Amniotic stem cell (primary cell): ENCODE measurements at places on chromosomes 16 and 17.

- no peak for DNase-seq
Observed at GRCh38 chr16:46747777-46748651, at the start of gene MYLK3. Gene MYLK3, minus strand, starts transcription at chr16:46748344. Its CDS starts 151 bp downstream, at chr16:46748193.

DNA sequence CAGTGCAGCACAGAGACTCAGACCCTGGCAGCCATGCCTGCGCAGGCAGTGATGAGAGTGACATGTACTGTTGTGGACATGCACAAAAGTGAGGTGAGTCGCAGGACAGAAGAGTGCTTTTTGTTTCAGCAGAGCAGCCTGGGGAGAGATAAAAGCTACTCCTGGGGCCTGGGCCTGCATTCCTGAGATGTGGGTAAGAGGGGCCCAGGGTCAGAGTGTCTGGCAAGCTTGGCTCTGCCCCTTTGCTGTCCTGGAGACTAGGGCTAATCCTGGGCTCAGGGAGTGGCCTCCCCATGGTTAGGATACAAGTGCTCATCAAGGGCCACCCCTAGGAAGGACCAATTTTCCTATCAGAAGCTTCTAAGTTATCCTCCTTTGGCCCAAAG lies 4.8 kb upstream of the ERBB2 start:
- DNase-seq: no peak

DNA sequence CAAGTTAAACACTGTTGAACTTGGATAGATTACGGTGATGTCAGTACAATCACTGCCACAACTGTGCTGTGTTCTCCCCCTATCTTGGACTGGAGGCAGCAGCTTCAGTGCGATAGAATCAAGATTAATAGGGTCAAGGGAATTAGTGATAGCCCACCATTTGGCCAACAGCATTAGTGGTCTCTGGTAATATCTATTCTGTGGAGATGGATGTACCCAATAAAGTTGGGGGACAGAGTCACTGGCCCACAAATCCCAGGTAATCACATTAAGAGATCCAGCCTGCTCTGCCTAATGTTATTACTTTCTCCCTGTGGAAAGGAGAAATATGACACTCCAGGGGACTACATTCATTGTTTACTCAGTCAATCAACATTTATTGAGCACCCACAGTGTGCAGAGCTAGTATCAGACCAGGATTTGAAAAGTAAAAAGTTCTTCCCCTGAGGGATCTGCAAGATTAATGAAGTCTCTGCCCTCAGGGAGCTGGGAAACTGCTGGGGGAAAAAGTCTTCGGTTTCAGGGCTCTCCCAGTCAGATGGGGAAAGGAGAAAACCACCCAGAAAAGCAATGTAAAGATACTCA lies 23.6 kb upstream of the ATP5MC1 start:
- DNase-seq: no peak

DNA sequence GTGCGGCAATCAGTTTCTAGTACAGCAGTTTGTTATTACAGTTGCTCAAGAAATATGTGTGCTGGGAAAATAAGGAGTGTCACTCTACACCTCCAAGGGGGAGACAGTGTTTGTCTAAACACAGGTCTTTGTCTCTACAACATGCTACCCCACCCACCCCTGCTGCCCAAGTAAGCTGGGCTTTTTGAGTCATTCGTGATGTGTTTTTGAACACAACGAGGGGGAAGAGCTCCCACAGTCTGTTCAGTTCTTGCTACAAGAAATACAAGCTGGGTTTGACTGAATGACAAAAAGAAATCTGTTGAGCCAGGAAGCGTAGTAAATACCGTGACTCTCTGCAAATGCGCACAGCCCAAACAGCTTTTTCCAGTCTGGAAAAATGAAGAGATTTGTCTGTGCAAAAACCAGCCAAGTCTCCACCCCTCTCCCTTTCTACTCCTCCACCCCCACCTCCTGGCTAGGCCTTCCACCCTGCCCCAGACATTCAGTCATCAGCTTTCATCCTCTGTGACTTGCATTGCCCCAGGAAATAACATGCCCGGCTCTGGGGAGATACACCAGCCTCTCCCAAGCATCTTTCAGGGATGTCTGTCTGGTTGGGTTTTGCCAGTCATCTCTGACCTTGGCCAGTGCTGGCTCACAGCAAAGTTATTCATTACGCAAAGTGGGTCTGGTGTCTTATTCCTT lies 25.7 kb downstream of the CHD9 start:
- peak; percentile 73 for DNase-seq

DNA sequence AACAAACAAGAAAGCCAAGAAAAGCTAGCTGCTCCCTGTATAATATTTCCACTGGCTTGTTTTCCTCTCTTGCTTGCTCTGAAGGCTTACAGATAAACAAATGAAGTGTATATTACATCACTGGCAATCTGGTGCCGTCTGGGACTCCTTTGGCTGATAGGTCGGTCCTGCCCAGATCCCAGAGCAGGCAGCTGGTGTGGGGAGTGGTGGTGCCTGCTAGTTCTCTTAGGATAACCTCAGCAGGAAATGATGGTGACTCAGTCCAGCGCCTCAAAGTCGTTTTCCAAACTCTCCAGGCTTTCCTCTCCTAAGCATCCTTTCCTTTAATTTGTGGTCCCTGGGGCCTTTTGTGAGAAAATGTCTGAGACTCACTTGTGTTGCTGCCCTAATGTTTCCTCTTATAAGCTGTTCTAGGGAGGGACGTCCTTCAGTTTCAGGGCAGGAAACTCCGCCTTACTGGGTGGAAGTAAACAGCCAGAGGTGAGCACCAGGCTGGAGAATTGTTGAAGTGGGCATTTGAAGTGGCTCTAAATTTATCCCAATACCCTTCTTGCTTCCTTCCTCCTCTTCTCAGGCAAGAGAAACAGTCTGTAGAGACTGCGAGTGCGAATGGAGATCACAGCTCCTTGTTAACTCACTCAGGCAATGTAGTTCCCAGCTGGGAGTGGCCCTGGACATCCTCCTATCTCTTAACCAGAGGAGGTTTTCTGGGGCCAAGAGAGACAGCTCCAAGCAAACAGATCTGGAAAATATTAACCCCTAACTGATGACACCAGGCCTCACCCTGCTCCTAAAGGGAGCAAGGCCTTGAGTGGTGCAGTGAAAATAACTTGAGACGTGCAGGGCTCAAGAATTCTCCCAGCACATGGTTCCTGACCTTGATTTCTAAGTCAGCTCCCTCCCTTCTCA lies 34.9 kb downstream of the CD300LF start:
- DNase-seq: no peak

DNA sequence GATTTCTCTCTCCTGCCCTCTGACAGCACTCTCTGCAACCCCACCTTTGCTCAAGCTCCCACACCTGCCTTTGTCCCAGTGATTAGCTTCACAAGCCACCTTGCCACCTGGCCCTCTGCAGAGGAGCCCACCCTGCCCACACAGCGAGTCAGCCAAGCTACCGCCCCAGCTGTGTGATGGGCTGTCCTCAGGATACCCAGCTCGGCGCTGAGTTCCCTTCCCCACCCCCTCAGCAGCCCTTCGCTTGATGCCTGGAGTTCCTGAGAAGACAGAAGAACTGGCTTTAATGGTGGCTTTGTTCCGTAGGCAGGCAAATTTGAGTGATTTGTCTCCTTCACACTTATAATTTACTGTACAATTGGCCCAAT lies 266.4 kb downstream of the CBLN1 start:
- DNase-seq: no peak

- DNase-seq: no peak
Observed at GRCh38 chr16:86914876-86915717, 336.7 kb downstream of the FOXL1 start.

DNA sequence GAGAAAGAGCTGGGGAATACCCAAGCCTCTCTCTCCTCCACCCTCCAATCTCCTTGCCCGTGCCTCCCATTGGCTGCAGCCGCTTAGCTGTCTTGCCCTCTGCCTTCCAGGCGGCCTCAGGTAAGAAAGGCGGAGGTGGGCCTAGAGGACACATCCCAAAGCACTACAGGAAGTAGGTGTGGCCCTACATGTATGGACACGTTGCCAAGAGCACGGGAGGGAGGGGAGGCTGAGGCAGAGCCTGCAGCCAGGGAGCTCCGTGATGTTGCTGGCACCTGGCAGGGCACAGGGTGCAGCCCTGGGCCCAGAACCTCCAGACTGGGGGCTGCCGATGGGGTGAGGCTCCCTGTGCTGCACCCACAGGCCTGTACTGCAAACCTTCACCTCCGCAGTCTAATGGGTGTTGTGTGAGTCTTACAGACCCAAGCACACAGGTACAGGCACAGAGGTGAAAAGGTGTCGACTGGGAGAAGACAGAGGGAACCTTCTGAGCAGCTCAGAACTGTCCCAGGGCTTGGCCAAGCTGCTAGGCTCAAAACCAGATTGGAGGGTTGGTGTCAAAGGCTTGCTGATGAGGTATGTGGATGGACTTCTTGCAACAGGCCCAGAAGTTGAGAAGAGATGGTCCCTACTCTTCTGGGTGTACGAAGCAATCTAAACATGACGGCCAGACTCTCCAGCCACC lies 23.5 kb upstream of the FOXK2 start:
- no peak for DNase-seq

GRCh38 chr16:70793851-70794502 lies 7.0 kb downstream of the VAC14 start:
- DNase-seq: no peak

GRCh38 chr16:70805787-70806186 lies 4.8 kb upstream of the VAC14 start:
- DNase-seq: no peak

GRCh38 chr16:65772134-65772732 lies 594.3 kb upstream of the CDH5 start:
- no peak for DNase-seq

DNA sequence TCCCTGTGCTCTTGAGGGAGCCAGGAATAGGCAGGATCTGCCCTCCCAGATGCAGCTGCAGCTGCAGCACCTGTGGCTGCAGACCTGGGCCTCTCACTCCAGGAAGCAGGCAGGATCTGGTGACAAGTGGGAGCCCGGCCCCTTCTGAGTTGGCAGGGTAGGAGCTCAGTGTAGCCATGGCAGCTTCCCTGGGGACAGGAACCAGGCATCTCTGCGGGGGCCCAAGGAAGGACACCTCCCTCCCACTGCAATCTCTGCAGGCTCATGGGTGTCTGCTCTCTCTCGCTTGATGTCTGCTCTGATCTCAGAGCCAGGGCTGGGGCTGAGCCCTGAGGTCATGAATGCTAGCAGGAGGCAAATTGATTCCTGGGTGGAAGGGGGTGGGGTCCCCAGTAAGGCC lies 592.5 kb upstream of the CA10 start:
- DNase-seq: no peak

- DNase-seq: no peak
Observed at GRCh38 chr17:81194941-81195901, 27.5 kb downstream of the CEP131 start.

DNA sequence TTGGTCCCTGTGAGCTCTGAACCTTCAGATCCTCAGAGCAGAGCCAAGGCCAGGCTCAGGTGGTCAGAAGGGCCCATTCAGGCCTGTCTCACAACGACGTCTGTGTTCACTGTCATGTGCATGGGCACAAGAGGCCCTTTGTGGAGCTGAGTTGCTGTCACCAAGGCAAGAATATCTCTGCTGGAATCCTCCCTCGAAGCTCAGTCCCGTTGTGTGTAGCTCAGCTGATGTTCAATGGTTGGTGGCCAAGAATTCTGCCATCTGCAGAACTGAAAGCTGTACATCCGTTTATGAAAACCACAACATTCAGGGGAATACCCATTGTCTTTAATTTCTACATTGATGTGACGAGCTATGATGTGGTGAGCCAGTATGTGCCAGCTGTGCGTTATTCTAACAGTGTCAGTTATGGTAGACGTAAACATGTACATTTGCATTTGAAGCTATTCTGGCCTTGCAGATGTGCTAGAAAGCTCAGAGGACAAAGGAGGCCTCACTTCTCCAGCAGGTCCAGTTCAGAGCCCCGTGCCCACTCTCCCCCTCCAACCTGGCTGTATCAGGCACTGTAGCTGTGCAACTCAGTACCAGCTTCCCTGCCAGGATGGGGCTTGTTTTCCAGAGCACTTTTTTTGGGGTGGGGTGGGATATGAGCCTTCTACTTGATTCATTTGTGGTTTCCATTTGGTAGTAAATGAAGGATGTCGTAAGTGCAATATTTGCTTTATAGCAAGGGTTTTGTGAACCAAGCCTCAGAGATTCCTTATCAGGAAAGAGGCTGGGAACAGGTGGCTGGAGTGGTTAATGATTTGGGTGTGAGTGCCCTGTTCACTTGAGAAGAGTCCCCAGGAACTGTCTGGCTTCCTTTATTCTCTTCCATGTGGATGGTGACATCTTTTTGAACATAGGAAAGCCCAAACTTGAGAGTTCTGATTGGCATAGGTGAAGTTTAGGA lies 56.1 kb downstream of the B9D1 start:
- no peak for DNase-seq

- DNase-seq: no peak
Observed at GRCh38 chr17:58755269-58755576, 431 bp upstream of the PPM1E start.

- DNase-seq: no peak
Observed at GRCh38 chr16:22323173-22323958, 26.2 kb downstream of the POLR3E start.

- no peak for DNase-seq
Observed at GRCh38 chr16:14307527-14308367, 236.6 kb downstream of the MRTFB start.

DNA sequence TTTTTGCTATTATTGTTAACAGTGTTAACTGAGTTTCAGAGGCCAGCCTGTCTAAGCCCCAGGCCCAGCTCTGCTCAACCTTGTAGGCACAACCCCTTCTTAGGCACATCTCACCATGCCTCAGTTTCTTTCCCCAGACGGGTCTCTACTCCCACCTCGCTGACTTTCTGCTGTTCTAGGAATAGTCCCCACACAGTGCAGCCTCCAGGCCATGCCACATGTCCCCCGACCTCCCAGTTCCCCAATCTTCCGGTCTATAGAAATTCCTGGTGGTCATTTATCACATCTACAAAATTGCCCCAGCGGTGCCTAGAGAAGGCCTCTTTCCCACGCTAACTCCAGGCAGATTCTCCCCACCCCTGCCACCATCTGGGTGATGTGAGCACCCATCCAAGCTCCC lies 34.8 kb downstream of the ADGRG5 start:
- DNase-seq: no peak

DNA sequence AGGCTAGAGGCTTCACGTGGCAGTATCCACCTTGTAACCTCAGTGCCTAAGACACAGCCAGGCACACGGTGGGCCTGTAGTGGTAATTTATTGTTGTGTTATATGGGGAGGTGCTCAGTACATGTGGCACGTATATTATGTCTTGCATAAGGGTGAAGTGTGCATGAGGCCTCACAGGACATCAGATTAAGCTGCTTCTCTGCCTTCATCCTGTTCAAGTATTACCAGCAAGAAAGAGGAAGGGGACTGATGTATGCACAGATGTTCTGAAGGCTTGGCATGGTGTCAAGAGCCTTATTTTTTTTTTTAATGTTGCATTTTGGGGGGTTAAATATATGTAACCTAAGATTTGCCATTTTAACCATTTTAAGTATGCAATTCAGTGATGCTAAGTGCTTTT lies 71.6 kb downstream of the ABCC1 start:
- no peak for DNase-seq

DNA sequence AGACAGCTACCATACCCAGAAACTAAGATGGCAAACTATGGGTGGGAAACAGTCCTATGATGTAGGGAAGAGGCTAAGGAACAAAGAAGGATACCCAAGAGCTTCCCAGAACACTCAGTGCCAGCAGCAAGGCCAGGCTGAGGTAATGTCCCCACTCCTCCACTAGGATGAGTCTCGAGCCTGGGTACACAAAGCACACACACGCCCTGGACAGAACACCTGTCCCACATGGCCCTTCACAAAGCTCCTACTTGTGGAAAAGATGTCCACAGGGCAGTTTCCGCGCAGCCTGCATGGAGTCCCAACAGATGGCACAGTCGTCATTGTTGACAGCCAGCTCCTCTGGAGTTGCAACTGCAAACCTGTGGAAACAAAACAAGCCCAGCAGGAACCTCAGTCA lies 23.9 kb downstream of the AMFR start:
- no peak for DNase-seq
